Body of pancreas (tissue), 4 donors: ENCODE measurements at places on chromosomes 1 and 21. TPM values are rescaled to one million over a fixed set of nuclear protein-coding genes. Genes with fewer than 3 reads are reported as not detected.
A peak's percentile ranks its signal among the peaks of the same experiment; 100 is the strongest.

GRCh38 chr1:95012389-95012788 lies 60.4 kb downstream of the ALG14 start:
- H3K27ac ChIP-seq = no peak overlapping the region
- peaks cover 37% of the 10 kb centered on the region for H3K4me1 ChIP-seq
- no peaks in the 10 kb centered on the region for H3K36me3 ChIP-seq
- no peak overlapping the region for H3K4me3 ChIP-seq
- no peak for DNase-seq
- H3K27me3 ChIP-seq = no peaks in the 10 kb centered on the region

DNA sequence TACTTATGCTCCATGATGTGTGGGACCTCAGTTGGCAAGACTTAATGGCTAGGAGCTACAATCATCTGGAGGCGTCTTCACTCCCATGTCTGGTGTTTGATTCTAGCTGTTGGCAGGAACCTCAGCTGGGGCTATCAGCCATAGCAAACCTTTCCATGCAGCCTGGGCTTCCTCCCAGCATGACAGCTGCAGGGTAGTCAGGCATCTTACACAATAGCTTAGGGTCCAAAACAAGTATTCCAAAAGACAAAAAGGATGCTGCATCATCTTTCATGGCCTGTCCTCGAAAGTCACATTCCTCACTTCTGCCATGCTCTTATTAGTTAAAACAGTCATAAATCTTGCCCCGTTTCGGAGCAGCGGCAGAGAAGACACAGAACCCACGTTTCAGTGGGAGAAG lies 90.9 kb downstream of the LRRC8C start:
- DNase-seq = no peak
- H3K27me3 ChIP-seq = no peaks in the 10 kb centered on the region
- H3K36me3 ChIP-seq = no peaks in the 10 kb centered on the region
- no peak overlapping the region for H3K4me3 ChIP-seq
- H3K4me1 ChIP-seq = no peaks in the 10 kb centered on the region

GRCh38 chr1:175774921-175775320 lies 31.5 kb upstream of the TNR start:
- no peaks in the 10 kb centered on the region for H3K4me1 ChIP-seq
- no peaks in the 10 kb centered on the region for H3K36me3 ChIP-seq
- H3K27me3 ChIP-seq = no peaks in the 10 kb centered on the region
- no peak for DNase-seq

DNA sequence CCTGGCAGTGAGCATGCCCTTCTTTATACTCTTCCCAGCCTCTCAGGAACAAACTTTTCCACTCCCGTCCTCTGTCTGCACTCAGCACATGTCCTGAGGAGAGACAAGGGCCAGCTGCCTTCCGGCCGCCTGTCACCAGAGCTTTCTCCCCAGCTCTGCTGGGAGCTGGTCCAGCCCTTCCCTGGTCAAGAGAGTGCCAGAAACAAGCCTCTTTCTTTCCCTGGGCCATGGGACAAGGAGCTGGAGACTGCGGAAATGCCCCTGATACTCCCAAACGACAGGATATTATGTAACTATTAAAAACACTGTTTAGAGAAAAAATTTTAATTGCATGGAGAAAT lies 10.4 kb downstream of the LAMB3 start:
- H3K36me3 ChIP-seq = no peaks in the 10 kb centered on the region
- H3K27me3 ChIP-seq = no peaks in the 10 kb centered on the region
- peak overlapping the region; percentile 78 for H3K27ac ChIP-seq
- peaks cover 57% of the 10 kb centered on the region for H3K4me1 ChIP-seq
- no peak overlapping the region for H3K4me3 ChIP-seq

GRCh38 chr21:25561668-25562641 lies 45.3 kb downstream of the MRPL39 start:
- no peak overlapping the region for H3K27ac ChIP-seq
- H3K4me3 ChIP-seq = peak overlapping the region; percentile 38
- no peaks in the 10 kb centered on the region for H3K36me3 ChIP-seq
- peaks cover 6% of the 10 kb centered on the region for H3K4me1 ChIP-seq

The NTNG1 gene
- 4.9 TPM for total RNA-seq

DNA sequence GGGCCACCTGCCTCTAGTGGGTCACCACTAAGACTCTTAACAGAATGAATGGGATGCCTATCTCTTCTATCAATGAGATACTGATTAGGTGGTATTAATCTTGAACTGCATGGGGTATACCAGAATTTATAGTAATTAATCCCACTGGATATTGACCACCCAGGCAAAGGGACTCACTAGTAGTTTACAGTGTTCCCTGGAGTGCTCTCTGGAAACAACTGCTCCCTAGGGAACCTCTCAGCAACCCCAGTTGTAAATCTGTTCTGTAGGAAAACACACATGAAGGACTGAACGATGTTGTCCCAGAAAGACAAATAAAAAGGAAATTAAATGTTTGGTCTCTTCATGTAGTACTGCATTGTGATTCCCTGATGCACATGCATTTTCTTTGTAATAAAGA lies 430.5 kb downstream of the HLX start:
- H3K27me3 ChIP-seq = no peaks in the 10 kb centered on the region
- H3K4me3 ChIP-seq = no peak overlapping the region
- H3K36me3 ChIP-seq = no peaks in the 10 kb centered on the region
- H3K4me1 ChIP-seq = no peaks in the 10 kb centered on the region

GRCh38 chr21:33377221-33377920 lies 25.8 kb upstream of the IFNGR2 start:
- no peak overlapping the region for H3K27ac ChIP-seq
- no peaks in the 10 kb centered on the region for H3K4me1 ChIP-seq
- H3K36me3 ChIP-seq = no peaks in the 10 kb centered on the region
- no peaks in the 10 kb centered on the region for H3K27me3 ChIP-seq
- no peak overlapping the region for H3K4me3 ChIP-seq

GRCh38 chr1:182388392-182389134 lies 3.0 kb downstream of the GLUL start:
- peaks cover 30% of the 10 kb centered on the region for H3K36me3 ChIP-seq
- H3K4me3 ChIP-seq = peak overlapping the region; percentile 89
- H3K4me1 ChIP-seq = peaks cover 47% of the 10 kb centered on the region
- no peaks in the 10 kb centered on the region for H3K27me3 ChIP-seq

- H3K4me1 ChIP-seq = no peaks in the 10 kb centered on the region
- DNase-seq = peak; percentile 66
- H3K36me3 ChIP-seq = no peaks in the 10 kb centered on the region
Measured at GRCh38 chr1:210407207-210407886, 78.6 kb downstream of the HHAT start.

The NR5A2 gene
- 98.3 TPM for total RNA-seq

- H3K4me3 ChIP-seq = no peak overlapping the region
- no peak overlapping the region for H3K27ac ChIP-seq
- no peaks in the 10 kb centered on the region for H3K27me3 ChIP-seq
Measured at GRCh38 chr1:108708691-108709660, 3.7 kb upstream of the FNDC7 start.

GRCh38 chr1:7536891-7537591 lies 234.1 kb upstream of the VAMP3 start:
- DNase-seq = no peak
- no peak overlapping the region for H3K27ac ChIP-seq
- H3K4me1 ChIP-seq = no peaks in the 10 kb centered on the region
- H3K36me3 ChIP-seq = no peaks in the 10 kb centered on the region
- no peaks in the 10 kb centered on the region for H3K27me3 ChIP-seq
- H3K4me3 ChIP-seq = no peak overlapping the region

DNA sequence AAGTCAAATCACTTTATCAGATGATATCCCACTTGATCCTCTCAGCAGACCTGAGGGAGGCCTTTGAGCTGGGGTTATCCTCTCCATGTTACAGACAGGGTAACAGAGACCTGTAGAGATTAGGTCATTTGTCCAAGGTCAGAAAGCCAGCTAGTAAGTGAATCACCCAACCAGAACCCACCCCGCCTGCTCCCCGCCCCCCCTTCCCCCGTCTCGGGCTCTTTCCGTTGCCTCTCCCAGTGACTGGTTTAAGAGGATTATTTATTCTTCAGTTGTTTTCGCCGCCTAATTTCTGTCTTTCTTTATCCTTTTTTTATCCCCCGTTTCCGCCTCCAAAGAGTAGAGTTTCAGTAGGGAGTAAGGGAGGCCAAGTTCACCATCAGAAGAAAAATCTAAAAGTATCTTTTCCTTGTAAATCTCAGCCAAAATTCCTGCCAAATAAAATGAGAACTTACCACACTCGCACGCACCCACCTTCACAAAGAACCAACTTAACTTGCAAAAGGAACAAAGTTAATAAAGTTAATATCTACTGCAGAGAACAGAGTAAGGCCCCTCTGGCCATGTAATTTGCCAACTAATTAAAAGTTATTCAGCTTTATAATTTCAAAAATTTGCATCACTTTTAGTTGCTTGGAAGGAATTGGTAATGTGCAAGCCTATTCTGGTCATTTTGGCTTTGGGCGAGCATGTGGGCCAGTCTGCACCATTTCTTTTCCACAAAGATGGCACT lies 76.8 kb upstream of the TRABD2B start:
- DNase-seq = no peak
- H3K4me3 ChIP-seq = no peak overlapping the region
- no peaks in the 10 kb centered on the region for H3K4me1 ChIP-seq
- no peaks in the 10 kb centered on the region for H3K27me3 ChIP-seq
- H3K36me3 ChIP-seq = no peaks in the 10 kb centered on the region

DNA sequence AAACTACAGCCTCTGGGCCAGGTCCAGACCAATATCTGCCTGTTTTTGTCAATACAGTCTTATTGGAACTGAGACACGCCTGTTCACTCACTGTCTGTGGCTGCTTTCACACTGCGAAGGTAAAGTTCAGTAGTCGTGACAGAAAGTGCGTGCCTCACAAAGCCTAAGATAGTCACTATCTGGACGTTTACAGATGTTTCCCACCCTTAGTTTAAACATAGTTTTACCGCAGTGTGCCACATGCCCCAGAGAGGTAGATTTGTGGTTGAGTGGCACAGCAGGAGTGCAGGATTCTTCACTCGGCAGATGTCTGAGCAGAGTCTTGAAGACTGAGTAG lies 61.9 kb downstream of the NFASC start:
- no peak overlapping the region for H3K4me3 ChIP-seq
- no peak for DNase-seq
- no peaks in the 10 kb centered on the region for H3K27me3 ChIP-seq
- no peak overlapping the region for H3K27ac ChIP-seq
